T follicular helper cell (primary cell): ENCODE measurements at places on chromosomes 7 and 10.

- DNase-seq = no peak
Observed at GRCh38 chr7:67990716-67991115, 994.1 kb downstream of the TYW1 start.

DNA sequence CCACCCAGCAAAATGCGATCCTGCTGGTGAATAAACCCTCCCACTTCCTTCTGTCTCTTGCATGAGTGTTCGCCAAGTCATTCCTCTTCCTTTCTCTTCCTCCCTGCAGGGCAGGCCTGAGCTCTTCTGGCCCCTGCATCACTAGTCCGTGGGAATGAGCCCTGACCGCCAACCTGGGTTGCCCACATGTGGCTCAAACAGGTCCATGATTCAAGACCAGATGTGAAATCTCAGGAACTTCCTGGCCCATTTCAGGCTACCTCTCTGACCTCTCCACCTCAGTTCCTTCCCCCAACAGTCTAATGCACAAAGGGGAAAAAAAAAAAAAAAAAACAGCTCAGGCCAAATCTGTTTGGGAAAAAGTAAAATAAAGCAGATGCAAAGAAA is 5.4 kb upstream of the YWHAG start:
- DNase-seq = no peak

DNA sequence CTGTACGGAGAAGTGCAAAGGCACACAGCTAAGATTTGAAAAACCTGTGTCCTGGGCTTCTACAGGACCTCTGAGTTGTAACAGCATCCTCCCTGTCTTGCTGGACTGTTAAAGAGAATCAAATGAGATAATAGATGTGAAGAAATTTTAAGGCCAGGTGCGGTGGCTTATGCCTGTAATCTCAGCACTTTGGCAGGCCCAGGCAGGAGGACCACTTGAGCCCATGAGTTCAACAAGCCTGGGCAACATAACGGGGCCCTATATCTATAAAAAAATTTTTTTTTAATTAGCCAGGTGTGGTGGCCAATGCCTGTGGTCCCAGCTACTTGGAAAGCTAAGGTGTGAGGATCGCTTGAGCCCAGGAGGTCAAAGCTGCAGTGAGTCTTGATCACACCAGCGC is 2.9 kb upstream of the ARHGAP21 start:
- DNase-seq = no peak

DNA sequence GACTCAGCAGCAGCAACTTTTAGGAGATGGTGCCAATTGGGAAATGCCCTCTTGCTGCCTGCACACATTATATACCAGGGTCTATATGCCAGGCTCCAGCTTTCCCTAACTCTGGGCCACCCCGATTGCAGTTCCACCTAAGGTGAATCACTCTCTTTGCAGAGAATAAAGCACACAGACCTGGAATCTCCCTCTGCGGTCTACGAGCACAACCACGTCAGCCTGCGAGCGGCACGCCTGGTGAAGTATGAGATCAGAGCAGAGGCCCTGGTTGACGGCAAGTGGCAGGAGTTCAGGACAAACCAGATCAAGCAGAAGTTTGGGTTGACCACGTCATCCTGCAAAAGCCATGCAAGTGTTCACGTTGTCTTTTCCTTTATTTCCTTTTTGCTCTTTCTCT is 38.2 kb upstream of the PLEKHA1 start:
- DNase-seq = no peak

DNA sequence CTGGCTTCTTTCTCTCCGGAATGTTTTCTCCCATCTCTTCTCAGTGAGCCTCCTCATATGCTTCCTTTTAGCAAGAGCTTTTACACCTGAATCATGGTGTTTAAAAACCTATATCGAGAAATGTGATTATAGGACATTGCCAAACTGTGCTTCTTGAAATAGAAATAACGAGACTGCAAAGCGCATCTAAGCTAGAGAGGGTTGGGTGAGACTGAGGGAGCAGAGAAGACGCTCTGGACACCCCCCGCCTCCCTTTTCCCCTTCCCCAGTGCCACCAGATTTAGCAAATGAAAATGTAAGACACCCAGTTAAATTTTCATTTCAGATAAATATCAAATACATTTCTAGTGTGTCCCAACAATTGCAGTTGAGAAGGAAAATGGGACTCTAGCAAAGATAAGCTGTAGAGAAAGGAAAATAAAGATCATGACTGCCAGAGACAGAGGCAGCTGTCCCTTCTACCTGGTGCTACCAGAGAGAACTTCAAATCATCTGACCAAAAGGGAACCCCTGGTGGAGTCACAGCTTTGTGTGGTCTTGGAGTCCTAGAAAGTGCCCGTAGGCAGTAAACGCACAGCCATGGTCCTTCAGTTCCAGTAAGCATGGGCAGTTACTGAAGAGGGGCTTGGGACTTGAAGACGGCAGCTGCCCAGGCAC is 14.6 kb downstream of the GSDME start:
- no peak for DNase-seq

GRCh38 chr10:80582286-80582960 is 44.7 kb downstream of the SH2D4B start:
- no peak for DNase-seq

DNA sequence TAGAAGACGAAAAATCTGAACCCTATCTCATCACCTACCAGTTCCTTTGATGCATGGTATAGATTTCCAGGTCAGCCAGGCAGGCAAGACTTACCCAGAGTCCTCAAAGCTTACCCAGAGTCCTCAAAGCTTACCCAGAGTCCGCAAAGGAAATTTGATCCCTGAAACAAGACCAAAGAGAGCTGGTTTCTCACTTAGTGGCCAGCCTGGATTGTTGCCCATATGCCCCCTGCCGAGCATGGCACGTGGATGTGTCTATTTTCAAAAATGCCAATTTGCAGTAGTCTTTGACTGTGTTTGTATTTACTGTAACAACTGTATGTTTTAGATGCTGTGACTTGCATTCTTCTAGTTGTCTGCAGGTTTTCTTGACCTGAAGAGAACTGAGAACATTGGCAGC is 120.2 kb upstream of the STARD3NL start:
- DNase-seq = no peak

DNA sequence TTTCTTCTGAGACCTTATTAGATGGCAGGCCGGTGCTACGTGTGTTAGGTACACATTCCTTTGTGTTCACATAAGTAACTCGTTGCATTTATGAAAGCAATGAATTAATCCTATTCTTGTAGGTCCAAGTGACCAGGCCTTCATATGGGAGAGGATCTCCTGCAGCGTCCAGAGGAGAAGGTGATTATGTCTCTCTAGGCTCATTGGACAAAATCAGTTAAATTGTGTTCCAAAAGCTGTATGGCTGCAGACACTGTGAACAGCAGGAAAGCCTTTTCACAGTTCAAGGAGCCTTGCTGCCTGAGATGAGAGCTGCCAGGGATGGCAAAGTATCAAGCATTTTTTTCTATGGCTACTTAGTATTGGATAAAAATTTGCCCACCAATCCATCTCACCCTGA is 433.1 kb upstream of the FZD8 start:
- DNase-seq = no peak

- DNase-seq = no peak
Observed at GRCh38 chr10:29647478-29647877, 12.7 kb upstream of the SVIL start.

DNA sequence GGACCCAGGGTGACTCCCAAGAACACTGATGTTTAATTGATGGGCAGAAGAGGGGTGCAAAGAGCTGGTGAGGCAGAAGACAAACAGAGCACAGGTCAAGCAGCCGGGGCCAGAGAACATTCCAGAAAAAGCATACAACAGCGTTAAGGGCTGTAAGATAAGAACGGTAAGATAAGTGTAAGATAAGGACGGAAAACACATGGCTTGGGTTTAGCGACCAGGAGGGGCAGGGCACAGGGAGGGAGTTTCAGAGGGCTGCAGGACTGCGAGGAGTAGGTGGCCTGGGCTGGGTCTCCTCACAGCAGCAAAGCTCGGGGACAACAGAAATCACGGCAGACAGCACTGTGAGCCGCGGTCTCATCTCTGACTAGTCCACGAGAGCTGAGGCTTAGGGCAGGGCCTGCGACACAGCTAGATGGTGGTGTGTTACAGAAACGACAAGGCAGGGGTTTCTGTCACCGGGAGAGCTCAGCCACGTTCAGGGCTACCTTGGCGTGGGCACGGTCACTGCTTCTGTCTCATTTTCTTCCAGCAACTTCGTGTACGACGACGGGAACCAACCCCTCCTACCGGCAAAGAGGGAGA is 24.6 kb downstream of the BRI3 start:
- no peak for DNase-seq

DNA sequence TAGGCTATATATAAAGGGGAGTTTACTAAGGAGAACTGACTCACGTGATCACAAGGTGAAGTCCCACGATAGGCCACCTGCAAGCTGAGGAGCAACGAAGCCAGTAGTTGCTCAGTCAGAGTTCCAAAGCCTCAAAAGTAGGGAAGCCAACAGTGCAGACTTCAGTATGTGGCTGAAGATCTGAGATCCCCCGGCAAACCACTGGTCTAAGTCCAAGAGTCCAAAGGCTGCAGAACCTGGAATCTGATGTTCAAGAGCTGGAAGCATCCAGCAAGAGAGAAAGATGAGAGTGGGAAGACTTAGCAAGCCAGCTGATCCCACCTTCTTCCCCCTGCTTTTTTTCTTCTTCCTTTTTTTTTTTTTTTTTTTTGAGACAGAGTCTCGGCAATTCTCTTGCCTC is 27.0 kb upstream of the GSDME start:
- no peak for DNase-seq

DNA sequence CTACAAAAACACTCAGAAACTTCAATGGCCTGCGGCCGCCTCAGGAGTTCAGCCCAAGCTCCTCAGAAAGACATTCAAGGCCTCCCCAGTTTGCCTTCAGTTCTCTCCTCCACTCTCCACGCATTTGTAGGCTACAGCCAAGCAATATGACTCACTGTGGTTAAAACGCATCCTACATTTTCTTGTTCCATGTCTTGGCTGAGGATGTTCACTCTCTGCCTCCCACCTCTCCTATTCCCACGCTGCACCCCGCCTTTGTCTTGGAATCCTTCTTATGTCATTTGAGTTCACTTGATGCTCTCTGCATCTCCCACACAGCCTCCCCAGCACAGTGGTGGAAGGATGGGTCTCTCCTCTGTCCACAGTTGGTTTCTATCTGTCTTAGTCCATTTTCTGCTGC is 184.8 kb downstream of the NPSR1 start:
- DNase-seq = no peak
